Glutamatergic neuron (in vitro differentiated cells): ENCODE measurements at places on chromosomes 16 and 17. TPM values are rescaled to one million over a fixed set of nuclear protein-coding genes. Genes with fewer than 3 reads are reported as not detected.

DNA sequence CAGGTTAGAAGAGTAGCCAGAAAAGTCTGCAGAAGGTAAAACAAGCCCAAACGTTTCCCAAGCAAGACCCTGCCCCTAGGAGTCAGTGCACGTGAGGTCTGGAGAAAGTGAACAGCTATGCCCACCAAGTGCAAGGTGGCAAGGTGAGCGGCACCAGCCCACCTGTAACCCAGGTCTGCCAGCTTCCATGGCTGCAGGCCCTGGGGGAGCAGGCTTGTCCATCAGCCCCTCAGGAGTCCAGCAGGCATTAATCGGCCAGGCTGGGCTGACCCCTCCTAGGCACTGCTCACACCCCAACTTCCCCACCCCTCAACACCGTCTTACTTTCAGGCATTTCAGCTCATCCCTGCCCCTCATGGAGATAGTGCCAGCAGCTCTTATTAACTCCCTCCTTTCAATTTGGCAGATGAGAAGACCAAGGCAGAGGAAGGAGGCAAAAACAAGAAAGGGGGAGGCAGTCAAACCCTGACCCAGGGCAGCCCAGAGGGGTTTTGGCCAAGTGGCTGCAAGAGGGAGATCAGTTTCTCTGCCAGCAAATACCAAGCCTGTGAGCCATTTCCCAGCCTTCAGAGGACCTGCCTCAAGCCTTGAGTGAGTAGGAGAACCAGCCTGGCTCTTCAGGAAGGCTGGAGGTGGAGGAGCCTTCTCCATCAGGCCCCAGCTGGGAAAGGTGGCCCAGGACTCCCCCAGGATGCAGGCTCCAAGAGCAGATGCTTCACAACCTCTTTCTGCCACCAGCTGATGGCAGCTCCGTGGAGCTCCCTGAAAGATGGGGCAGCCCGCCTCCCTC lies 14.7 kb downstream of the BEAN1 start:
- no peak for DNase-seq

DNA sequence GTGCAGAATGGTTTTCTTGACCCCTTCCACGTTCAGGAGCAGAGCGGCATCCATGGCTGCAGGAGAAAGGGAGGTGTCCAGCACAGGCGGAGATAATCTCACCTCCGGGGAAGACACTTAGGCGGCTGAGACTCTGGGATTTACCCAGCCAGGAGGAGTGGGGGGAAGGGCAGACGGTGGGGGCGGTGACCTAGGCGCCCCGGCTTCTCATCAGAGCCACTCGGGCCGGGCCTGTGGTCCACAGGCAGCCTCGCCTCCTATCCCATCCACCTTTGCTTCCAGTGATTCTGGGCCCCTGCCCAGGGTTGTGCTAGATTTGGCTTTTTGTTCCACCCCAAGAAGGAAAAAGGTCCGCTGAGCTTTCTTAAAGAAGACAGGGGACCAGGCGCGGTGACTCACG lies at the start of gene AIPL1:
AIPL1 (minus strand) TSS at position 71 of the 400 bp plus-strand sequence; CDS start at position 54, 17 bp downstream.
- DNase-seq, result no peak

DNA sequence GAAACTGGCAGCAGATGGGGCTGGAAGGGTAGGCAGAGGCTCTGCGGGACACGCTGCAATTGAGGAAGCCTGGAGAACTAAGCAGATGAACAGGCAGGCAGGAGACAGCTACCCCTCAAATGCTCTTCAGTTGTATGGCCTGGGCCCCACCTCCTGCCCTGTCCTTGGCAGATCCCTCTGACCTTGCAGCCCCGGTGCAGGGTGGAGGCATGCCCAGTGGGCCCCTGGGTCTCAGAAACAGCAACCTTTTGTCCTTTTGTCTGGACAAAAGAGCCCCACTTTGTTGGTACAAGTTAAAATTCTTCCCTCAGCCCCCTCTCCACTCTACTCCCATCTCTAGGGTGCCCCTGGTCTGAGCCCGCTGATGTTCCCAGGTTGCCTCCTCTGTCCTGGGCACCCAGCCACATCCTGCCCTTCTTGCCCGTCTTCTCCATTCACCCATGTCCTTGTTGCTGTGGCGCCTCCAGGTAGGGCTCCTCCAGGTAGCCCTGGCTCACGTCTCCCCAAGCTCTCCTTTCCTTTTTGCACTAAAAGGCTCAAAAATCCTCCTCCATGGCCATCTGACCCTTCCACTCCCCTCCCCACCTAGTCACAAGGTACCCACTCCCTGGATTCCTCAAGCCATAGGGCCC lies 136.8 kb downstream of the CLEC16A start:
- DNase-seq, result no peak

GRCh38 chr16:81940781-81941560 lies 70.3 kb downstream of the SDR42E1 start:
- no peak for DNase-seq

DNA sequence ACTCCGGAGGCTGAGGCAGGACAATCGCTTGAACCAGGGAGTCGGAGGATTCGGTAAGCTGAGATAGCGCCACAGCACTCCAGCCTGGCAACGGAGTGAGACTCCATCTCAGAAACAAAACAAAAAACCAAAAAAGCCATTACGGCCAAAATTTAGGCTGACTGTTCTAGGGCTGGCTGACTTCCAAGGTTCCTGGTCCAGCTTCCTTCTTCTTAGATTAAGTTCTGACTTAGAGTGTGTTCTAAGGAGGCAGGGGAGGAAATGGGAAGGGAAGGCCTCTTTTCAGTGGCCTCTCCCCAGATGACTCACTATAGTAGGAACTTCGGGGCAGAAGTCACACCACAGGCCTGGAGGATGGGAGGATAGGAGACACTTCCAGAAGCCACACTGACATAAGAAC lies 27.7 kb upstream of the CLEC18B start:
- DNase-seq, result no peak

GRCh38 chr16:20704281-20704680 lies 6.8 kb upstream of the ACSM1 start:
- no peak for DNase-seq

DNA sequence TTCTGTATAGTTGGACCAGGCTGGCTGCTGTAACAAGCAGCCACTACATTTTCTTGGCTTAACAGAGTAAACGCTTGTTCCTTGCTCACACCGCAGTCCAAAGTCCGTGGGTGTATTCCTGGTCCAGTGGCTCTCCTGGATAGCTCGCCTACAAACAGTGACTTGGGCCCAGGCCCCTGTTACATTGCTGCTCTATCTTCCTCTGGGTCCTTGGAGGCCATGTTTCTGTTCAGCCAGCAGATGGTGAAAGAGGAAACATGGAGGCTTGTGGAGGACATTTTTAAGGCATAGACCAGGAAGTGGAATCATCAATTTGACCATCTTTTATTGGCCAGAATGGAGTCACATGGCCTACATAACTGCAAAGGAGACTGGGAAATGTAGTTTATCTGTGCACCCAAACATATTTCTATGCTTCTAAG lies 55.1 kb downstream of the ATP2C2 start:
- DNase-seq, result no peak

DNA sequence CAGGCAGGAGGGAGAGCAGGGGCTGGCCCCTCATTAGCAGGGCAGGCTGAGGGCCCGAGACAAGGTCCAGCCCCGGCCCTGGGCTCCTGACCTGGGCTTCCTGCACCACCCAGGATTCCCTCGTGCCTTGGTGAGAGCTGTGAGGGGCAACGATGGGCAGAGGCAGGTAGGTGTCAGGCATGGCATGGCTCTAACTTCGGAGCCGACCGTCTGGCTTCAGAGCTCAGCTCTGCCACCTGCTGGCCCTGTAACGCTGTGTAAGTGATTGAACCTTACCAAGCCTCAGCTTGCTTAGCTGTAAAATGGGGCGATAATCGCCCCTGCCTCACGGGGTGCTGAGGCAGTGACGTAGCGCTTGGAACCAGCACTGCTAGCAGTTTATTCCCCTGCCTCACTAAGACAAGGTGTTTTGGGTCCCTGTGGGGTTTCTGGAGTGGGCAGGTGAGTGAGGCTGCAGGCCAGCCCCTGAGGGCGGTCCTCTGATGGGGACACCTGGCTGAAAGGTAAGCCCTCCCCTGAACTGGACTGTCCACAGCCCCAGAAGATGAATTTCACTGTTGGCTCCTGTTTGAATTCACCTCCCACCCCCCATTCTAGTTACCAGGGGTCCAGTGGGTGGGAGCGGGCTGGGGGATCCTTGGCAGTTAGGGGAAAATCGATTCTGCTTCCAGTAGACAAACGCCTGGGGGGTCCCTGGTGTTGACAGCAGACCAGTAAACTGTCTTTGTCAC lies 184.8 kb upstream of the GSE1 start:
- DNase-seq, result no peak

GRCh38 chr16:28107232-28107631 lies 43.7 kb upstream of the GSG1L start:
- DNase-seq, result no peak

DNA sequence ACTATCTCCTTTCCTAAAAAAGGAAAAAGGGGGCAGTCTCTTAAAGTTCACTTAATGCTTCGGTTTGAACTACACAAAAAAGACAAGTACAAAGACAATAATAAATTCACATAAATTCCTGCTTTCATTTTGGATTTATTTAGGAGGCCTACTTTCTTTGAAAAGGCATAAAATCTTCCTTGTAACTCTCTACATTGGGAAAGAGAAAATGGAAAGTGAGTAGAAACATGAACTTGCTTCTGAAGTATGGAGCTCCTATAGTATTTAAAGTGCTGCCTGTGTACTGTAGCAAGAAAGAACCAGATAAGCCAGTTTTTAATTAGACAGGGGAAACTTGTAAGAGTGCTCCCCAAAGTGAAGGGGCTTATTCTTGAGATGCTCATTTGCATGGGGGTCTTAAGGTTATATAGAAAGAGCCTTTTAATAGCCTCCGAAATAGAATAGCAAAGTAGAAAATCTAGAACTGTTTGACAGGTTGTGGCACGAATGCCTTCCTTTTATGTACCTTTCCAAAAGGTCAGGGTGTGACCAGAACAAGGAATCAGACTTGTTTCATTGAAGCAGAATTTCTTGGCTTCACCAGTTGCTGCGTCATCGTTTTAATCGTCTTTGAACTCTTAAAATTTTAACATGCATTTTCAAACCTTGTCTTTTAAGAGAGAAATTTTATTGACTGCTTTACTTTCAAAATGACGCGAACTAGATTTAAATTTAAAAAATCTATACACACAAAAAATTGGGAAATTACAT lies 12.9 kb downstream of the GAN start:
- DNase-seq, result no peak

- no peak for DNase-seq
Measured at GRCh38 chr17:74785096-74785980, 9.2 kb upstream of the NAT9 start.

GRCh38 chr16:65932350-65933072 lies 434.0 kb upstream of the CDH5 start:
- no peak for DNase-seq

GRCh38 chr16:64870859-64871258 lies 251.0 kb downstream of the CDH11 start:
- DNase-seq, result no peak

DNA sequence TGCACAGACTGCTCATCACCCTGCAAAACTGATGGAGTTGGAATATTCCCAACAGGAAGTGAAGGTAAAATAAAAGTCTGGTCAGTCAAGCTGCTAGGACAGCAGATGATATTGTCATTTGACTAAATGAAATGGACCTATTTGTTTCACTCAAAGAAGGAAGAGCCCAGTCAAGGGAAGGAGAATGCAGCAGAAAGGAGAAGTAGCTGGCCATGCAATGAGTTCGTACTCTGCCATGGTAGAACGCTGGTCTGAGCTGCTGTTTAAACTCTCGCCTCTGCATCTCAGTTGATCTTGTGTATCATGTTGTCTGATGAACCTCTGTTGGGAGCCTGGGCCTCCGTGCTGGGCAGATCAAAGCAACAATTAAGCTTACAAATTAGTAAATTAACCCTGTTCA lies 15.6 kb upstream of the YPEL2 start:
- no peak for DNase-seq

GRCh38 chr17:79538291-79538690 lies 72.6 kb downstream of the RBFOX3 start:
- no peak for DNase-seq

- peak; percentile 44 for DNase-seq
Measured at GRCh38 chr17:951325-952132, 28.0 kb downstream of the NXN start.

CCDC78 gene
- total RNA-seq, result 18.9 TPM

CMTM2 gene
- total RNA-seq, result not detected

MT4 gene
- total RNA-seq, result not detected

TBC1D3H gene
- 0.37 TPM for total RNA-seq

ARHGAP44 gene
- 17.5 TPM for total RNA-seq

EFNB3 gene
- total RNA-seq, result 17.9 TPM

ACTG1 gene
- total RNA-seq, result 5,342 TPM

CX3CL1 gene
- not detected for total RNA-seq

ZNF205 gene
- 31.6 TPM for total RNA-seq

TP53TG3F gene
- not detected for total RNA-seq

C17orf113 gene
- total RNA-seq, result 2.4 TPM

HAP1 gene
- total RNA-seq, result 0.76 TPM

RNF112 gene
- 8.6 TPM for total RNA-seq
